Left hindlimb (tissue), 1 donor: ENCODE measurements at places on chromosomes 3 and 15.

- no peak for DNase-seq
Observed at GRCh38 chr3:42188376-42188775, 77.6 kb downstream of the CCK start.

DNA sequence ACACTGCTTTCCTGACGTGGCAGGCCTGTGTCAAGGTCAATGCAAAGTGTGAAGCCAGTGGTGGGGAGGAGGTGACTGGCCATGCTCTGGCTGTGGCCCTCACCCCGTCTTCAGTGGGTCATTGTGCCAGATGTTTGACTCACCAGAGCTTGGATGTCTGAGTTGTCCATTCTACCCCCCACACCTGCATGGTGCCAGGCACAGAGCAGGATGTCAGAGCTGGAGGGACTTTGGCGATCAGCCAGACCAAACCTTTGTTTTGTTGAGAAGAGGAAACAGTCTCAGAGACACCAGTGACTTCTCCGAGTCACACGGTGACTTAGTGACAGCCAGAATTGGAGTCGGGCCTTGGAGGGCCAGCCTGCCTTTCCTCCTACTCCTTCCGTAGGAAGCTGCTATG is 49.5 kb downstream of the SMAD6 start:
- no peak for DNase-seq

GRCh38 chr15:42087926-42088800 is 6.2 kb downstream of the PLA2G4D start:
- no peak for DNase-seq

DNA sequence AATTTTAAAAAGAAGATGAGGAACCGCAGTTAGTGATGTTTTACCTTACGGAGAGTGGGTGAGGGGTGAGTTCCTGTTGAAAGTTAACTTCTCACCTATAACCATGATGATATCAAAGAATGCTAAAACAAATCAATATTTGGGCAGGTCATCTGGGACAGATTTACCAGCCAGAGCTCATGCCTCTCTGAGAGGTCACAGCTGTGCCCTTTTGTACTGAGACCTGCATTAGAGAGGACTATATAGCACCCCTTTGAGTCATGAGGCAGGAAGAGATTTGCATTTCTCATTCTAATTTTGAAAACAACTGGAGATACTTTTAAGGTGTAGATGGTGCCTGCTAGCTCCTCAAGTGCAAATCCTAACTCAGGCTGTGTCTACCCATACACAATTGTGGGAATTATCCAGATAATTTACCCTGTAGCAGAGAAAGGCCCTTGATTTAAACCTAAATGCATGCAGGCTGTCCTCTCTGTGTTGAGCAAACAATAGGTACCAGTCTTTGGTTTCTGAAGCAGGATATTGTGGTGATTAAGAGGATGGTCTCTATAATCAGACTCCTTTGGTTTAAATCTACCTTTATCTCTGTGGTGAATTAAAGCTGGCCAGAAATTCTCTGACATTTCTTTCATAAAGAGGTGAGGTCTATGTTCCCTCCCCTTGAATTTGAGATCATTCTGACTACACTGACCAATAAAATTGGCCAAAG is 5.8 kb upstream of the TM4SF4 start:
- DNase-seq: no peak

GRCh38 chr15:55681631-55682030 is 61.3 kb downstream of the PRTG start:
- DNase-seq: no peak

- no peak for DNase-seq
Observed at GRCh38 chr3:53464424-53464823, 30.0 kb upstream of the CACNA1D start.

GRCh38 chr3:62659660-62660059 is 215.6 kb downstream of the CADPS start:
- no peak for DNase-seq

- DNase-seq: no peak
Observed at GRCh38 chr15:96135166-96136093, 195.1 kb upstream of the NR2F2 start.

- peak; percentile 88 for DNase-seq
Observed at GRCh38 chr3:52238761-52239701, at the start of gene TWF2. Gene TWF2, minus strand, starts transcription at chr3:52239158. Its CDS starts 142 bp downstream, at chr3:52239016.

- no peak for DNase-seq
Observed at GRCh38 chr15:55248895-55249294, 40.7 kb downstream of the RAB27A start.
